Activated T-cell treated with anti-CD3 and anti-CD28 coated beads for 24 hours (primary cell): ENCODE measurements at places on chromosomes 2 and 18.

DNA sequence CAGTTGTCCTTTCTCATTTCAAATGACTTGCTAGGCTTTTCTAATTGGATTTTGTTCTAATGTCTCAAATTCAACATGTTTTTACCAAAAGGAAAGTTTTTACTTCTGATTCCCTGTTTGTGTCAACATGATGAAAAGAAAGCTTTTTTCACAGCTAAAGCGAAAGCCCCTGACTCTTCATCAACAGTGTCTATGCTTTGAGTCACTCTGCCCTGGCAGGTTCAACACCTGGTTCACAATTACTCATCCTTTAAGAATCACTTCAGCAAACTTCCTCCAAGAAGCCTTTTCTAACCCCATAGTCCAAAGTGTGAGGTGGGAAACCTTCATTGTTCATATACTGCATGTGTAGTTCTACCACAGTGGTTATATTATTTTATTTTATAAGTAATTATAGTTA is 7.6 kb upstream of the DSG2 start:
- DNase-seq, result no peak

DNA sequence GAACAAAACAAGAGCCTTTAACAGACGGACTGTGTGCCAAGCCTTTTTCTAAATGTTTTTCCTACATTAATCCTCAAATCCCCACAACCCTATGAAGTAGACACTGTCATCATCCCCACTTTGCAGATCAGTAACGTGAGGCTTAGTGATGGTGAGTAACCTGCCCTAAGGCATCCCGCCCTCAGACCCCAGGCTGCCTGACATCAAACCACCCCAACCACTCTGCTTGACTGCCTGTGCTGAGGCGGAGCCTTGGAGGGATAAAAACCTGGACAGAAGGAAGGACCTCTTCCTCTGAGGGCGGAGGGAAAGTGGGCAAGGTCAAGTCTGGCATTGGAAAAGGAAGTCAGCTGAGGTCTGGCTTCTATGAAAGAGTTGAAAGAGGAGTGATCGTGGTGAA is 104.6 kb downstream of the SP3 start:
- DNase-seq, result no peak

DNA sequence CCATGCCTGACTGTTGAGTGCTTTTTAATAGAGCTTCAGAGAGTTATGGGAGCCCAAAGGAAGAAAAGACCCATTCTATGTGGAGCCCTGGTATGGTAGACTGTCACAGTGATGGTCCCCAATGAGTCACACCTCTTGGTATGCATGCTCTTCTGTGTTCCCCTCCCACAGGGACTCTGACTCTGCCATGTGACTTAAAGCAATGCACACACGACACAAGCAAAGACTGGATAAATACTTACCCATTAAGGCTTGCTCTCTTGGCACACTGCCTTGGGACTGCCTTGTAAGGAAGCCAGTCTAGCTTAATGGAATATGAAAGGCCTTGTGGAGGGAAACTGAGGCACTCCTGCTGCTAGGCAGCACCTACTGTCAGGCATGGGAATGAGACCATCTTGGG is 16.7 kb upstream of the DTNB start:
- DNase-seq, result no peak

- no peak for DNase-seq
Observed at GRCh38 chr18:68024716-68025115, 508.2 kb upstream of the DSEL start.

DNA sequence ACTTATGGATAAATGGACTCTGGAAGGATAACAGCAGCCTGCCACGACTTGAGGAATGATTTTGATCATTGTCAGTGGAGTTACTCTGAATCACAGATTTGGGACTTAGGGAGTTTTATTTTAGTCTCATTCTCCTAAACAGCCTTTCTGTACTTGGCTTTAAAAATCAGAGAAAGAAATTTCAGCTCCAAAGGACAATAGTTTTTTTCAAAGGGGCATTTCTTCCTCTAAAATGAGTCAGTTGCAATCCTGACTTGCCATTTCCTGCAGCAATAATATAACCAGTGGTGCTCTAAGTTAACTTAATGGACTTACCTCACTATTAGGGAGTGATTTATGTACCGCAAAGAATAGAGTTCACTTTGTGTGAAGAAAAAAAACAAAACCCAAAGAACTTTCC is 35.1 kb upstream of the MTX2 start:
- DNase-seq, result no peak

DNA sequence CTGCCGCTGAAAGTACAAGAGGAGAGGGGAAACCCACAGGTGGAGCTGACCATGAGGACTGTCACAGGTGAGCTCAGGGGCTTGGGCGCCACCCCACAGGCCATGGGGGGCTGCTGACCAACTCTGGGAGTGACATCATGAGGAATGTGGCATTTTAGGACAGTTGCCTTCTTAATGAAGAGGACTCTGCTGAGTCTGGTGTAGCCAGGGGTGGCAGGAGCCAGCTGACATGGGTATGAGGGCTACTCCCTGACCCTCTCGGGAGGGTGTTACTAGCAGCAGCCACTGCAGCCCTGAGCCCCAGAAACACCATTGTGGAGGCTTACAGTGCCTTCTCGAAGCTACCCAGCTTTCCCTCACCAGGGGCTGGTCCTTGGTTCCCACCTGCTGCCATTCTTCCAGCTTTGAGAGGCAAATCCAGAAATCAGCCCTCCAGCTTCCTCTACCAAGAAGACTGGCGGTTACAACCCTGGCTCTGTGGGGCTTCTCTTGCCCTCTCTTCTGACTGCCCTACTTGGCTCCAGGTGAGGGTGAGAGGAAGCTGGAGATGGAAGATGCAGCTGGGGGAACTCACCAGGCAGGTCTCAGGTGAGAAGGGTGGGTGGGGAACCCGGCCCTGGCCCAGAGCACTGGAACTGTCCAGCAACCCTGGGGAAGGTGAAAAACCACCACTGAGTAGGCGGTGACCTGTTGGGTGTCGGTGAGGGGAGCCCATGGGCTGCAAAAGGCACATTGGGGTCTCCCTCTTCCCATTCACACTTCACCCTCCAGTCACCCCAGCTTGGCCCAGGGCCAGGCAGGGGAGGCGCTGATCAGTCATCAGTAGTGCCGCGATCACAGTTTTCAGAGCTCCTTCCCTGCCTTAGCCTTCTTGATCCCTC is 98.5 kb downstream of the MCFD2 start:
- no peak for DNase-seq

- DNase-seq, result no peak
Observed at GRCh38 chr18:50473881-50474280, 86.0 kb upstream of the MAPK4 start.

DNA sequence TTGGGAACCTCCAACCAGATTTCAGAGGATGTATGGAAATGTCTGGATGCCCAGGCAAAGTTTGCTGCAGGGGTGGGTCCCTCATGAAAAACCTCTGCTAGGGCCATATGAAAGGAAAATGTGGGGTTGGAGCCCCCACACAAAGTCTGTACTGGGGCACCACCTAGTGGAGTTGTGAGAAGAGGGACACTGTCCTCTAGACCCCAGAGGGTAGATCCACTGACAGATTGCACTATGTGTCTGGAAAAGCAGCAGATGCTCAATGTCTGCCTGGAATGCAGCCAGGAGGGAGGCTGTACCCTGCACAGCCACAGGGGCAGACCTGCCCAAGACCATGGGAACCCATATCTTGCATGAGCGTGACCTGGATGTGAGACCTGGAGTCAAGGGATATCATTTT is 573.7 kb upstream of the NXPH2 start:
- DNase-seq, result no peak

DNA sequence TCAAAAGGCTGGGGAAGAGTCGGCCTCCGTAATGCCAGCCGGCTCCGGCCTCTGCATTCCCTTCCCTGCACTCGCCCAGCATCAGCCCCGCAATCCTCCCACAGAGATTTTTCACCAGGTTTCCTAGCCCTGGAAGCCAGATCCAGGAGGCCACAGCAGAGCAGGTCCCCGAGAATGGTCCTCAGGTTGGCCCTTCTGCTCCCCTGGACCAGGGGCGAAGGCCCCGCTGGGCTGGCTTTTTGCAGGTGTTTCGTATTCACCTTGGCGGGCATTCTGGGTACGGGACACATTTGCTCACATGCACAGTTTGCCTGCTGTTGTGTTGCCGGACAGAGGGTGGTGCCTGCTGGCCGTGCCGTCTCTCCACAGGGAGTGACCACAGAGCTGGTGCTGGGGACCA is 309.5 kb downstream of the NDUFA10 start:
- no peak for DNase-seq

GRCh38 chr2:124874219-124874618 is 849.1 kb downstream of the CNTNAP5 start:
- DNase-seq, result no peak

DNA sequence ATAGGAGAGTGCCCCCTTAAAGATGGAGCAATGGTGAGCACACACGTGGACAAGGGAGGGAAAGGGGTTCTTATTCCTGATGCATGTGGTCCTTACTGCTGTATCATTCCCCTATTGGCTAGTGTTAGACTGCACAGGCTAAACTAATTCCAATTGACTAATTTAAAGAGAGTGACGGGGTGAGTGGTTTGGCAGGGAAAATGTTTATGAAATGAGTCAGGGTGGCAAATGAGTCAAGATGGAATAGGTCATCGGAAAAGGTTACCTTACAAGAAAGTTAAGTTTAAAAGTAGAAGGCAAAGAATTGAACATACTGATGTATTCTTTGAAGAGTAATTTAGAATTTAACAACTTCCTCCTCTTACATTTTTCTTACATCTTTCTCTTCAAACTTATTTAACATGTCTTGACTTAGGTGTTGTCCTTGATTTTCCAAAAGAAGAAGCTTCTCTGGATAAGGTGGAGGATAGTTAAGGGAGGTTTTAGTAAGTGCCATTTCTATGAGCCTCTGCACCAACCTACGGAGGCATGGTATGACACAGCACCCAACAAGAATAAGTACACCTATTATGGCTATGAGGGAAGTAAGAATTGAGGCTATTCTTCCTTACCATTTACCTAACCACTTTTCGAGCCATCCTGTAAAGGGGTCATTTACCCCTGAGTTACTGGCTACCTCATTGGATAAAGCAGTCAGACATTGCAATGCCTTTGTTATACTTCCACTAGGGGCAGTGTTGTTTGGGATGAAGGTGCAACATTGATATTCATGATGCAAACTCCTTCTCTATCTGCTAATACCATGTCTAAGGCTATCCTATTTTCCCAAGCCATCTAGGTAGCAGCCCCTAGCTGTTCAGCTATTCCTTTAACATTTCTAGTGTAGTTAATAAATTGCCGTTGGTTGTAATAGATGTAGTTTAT is 1345.8 kb upstream of the LRRTM1 start:
- DNase-seq, result no peak

DNA sequence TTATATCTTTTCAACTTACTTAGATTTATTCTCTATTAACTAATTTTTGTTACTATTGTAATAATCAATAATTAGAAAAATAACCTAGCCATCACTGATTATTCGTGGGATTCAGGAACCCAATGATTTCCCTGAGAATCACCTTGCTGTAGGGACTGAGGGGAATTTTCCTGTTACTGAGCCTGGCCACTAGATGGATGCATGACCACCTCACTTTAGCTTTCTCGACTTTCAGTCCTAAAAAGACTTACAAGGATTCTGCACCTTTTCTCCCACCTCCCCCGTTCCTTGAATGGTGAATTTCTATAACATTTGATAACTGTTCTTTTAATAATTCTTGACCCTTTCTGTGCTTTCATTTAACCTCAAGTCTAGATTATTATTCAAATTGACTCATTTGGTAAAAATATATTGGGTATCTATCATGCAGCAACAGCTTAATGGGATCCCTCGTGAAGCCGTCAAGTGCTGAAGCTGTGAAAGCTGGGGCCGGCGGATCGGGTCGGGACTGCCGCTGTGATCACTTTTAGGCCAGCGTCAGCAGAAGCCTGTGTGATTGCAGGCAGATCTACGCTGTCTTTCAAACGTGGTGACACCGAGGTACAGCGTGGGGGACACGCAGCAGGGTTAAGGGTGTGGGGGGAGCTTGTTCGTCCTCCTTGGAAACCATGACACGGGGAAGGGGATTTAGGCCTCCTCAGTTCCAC is 38.8 kb upstream of the TMEM18 start:
- DNase-seq, result no peak

DNA sequence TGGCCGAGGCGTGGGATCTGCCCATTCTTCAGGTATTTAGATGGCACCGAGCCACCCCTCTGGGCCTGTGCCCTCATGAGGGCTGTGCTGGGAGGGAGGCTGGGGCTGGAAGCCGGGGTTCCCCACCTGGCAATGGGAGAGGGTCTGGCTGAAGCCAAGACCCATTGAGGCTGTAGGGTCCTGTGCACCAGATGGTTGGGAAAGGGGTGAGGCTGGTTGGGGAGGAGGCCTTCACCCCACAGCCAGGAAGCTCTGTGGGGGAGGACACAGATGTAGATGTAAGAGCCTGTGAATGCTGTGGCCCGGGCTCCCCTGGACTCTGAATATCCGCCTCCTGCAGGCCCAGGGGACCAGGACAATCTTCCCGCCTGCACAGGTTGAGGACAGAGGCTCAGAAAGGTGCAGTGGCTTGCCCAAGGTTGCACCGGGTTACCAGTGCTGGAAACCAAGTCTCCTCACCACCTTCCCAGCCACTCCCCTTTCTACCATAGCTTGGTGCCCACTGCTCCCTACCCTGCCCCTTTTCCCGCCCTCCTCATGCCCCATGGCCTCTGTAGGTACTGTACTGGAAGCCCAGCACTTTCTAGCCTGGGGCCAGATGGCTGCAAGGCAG is 49.7 kb downstream of the PDCL3 start:
- DNase-seq, result no peak

GRCh38 chr2:190277234-190278112 is 42.2 kb downstream of the HIBCH start:
- no peak for DNase-seq

GRCh38 chr2:120831086-120831485 is 95.4 kb downstream of the GLI2 start:
- DNase-seq, result no peak
